ENCODE measurements at places on chromosomes 4 and X.

DNA sequence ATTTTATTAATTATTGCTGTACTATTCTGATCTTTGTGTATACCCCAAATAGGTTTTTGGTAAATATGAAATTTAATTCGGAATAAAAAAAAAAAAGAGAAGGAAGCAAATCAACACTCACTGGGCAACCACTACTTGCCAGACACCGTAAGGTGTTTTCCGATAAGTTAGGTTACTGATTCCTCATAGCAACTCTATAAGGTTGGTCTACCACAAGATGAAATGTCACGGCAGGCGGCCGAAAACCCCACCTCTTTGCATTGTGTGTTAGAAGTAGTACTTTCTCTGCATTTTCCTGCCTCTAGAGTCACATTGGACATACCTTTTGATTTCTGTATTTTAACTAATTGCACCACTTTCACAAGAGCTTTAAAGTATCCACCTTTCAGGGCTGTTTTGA is 44.5 kb upstream of the RASGEF1B start:
- no peak for DNase-seq

- no peak for DNase-seq
These were observed 137.0 kb downstream of the RBM47 start for GRCh38 chr4:40492691-40493090.

DNA sequence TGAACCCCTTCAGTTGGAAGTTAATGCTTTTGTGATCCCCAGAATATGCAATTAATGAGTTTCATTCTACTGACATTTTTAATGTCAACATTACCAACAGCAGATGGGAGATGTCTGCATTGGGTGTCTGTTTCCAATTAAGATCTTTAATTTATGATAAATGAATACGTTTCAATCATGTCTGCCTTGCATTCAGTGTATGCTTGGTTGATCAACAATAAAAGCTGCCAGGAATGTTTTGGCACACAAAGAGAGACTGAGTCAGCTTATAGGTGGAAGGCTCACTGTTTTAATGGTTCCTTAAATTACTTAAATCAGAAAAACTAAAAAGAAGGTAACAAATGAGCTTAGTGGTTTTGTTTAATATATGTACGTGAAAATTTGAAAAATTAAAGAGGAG is 359.9 kb upstream of the CNKSR2 start:
- DNase-seq, result no peak

GRCh38 chr4:56910172-56910967 is 2.7 kb downstream of the REST start:
- DNase-seq, result no peak

DNA sequence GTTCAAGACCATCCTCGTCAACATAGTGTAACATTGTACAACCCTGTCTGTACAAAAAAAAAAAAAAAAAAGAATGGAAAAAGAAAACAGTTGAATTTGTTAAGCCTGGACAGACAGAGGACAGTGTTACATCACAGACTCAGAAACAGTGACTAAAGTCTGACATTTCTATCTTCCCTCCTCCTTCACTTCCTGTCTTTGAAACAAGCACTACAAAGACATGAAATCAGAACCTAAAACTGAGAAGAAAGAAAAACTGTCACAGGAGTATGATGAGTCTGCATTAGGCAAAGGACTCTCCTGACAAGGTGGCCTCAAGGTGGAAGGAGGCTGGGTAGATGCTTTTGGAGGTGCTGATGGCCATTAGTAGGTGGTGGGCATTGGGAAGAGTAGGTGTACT is 126.7 kb downstream of the RBM47 start:
- no peak for DNase-seq

DNA sequence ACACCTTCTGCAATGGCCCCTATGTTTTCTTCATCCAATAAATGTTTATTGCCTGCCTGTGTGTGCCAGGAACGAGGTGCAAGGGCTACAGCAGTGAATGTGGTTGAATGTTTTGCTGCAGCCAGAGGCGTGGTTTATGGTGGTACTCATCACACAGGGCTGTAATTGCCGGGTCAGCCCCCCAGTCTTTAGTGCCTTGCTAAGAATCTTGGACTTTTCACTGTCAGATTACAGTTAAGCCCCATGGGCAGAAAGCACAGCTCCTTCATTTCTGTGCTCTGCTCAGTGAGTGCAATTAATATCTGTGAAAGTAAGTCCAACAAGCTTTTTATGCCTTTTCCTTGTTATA is 67.8 kb downstream of the TAPT1 start:
- no peak for DNase-seq
